ENCODE measurements at places on chromosomes 13 and 19.
A peak's percentile ranks its signal among the peaks of the same experiment; 100 is the strongest.

DNA sequence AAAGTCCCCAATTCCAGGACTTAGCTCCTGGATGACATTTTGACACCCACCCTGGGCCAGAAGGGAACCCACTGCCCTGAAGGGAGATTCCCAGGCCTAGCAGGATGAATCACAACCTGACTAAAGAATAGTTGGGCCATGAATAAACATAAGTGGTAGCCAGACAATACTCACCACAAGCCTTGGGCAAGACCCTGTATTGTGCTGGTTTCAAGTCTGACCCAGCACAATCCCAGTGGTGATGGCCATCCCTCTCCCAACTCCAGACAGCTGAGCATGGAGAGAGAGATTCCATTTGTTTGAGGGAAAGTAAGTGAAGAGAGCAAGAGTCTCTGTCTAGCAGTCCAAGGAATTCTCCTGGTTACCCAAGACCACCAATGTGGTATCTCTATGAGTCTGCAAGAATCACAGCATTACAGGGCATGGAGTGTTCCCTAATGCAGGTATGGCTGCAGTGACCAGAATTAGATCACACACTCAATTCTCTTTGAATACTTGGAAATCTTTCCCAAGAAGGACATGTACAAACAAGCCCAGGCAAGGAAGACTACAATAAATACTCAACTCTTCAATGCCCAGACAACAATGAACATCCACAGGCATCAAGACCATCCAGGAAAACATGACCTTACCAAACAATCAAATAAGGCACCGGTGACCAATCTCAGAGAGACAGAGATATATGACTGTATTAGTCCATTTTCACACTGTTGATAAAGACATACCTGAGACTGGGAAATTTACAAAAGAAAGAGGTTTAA, 158.0 kb downstream of the VWA8 start:
- no peak for DNase-seq

GRCh38 chr19:49513746-49514118, 1.3 kb downstream of the FCGRT start:
- no peak for DNase-seq

DNA sequence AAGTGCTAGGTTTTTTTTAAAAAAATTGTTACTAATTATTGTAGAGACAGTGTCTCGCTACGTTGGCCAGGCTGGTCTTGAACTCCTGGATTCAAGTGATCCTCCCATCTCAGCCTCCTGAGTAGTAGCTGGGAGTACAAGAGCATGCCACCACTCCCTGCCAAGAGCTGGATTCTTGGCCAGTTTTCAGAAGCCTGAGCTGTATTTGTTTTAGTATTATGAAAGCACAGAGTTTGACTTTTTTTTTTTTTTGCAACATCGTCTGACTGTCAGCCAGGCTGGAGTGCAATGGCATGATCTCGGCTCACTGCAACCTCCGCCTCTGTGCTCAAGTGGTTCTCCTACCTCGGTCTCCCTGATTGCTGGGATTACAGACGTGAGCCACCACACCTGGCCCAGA, 7.0 kb downstream of the ARMC6 start:
- no peak for DNase-seq

DNA sequence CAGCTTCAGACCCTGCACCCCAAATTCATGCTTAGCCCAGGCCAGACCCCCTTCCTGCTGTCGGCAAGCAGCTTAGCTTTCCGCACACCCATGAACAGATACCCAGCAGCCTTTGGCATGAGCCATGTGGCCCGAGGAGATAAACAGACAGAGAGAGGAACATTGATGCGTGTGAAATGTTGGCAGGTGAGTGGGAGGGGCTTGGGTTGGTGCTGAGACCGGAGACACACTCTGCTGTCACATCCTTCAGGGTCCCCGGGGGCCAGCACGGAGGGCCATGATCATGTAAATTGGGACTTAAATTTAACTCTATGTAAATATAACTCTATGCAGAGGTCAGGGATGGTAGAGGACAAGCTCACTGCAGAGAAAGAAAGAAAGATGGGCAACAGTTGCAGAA, 1.5 kb downstream of the CD22 start:
- no peak for DNase-seq

DNA sequence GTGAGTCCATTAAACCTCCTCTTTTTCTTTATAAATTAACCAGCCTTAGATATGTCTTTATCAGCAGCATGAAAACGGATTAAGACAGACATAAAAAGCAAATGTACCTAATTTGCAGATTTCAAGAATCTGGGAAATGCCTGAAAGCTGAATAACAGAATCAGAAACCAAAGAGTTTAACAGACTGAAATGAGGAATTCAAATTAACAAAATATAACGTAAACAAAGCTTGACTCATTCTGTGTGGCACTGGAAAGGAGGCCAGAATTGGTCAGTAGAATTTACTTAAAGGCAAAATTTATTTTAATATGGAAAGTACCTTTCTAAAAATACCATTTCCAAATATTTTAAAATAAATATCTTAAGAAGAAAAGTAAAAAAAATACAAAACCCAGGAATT, 540.6 kb upstream of the HTR2A start:
- no peak for DNase-seq

DNA sequence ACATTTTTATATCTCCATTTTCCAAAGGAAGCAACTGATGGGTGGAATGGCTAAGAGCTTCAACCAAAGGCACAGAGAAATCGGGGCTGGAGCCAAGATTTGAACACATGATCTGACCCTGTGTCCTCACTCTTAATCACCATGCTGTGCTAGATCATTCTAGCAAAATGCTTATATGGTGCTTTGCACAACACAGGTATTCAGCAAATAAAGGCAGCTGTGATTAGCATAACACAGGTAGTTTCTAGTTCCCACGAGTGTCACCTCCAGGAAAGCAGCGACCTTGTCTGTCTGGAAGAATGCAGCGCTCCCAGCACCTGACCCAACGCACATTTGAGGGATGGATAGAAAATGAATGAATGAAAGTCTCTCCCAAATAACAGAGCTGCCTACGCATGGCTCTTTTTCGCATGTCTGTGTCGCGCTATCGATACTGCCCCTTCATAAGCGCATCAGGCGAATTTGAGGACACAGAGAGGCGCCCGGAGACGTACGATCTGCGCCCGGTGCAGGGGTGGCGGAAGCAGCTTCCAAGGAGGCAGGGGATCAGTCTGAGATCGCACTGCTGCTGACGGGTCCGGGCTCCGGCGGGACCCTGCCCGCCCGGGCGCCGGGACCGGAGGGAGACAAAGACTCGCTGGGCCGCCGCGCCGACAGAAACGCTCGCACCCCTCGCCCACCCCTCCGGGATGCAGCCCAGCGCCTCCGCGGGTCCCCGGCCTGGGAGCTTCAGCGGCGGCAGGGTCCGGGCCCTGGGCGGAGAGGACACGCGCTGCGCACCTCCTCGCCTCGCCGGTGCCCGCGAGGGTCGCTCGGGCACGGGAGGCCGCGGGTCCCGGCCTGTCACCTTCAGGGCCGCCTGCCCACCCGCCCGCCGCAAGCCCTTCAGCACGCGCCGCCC, 609 bp downstream of the EPS15L1 start:
- DNase-seq: no peak

- no peak for DNase-seq
Observed at GRCh38 chr19:6543866-6544347, 13.1 kb downstream of the TNFSF9 start.

DNA sequence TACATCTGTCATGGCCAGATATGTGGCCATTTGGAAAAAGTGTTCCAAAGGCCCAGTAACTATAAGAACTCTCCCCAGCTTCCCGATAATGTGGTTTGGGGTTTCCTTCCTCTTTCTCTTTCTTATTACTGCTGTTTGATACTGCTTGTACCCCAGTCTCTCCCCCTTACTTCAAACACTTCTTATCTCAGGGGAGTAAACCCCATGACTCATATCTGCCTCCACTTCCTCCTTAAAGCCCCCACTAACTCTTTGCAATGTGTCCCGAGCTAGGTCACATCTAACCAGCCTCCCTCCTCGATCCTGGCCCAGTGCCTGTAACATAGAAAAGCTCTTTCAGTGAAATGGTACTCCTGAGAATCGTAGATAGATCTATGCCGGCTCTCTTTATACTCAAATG, 82.4 kb upstream of the STARD13 start:
- no peak for DNase-seq

DNA sequence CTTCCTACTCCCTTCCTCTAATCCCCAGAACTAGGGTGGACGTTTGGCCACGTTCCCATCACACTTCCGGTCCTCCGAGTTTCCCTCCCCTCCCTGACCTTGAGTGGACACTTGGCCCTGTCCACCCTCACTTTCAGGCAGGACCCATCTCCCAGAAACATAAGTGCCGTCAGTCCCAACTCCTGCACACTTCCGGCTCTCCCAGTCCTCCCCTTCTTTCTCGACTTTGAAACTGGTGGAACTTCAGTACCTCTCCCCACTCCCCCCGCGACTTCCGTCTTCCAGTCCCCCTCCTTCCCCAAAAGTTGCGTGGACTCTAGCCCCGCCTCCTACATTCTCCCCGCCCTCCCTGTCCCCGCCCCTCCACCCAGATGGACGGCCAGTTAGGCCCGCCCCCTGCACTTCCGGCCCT, 278 bp upstream of the ZNF274 start:
- peak; percentile 71 for DNase-seq

GRCh38 chr13:78239714-78240113, 321.1 kb upstream of the EDNRB start:
- no peak for DNase-seq

DNA sequence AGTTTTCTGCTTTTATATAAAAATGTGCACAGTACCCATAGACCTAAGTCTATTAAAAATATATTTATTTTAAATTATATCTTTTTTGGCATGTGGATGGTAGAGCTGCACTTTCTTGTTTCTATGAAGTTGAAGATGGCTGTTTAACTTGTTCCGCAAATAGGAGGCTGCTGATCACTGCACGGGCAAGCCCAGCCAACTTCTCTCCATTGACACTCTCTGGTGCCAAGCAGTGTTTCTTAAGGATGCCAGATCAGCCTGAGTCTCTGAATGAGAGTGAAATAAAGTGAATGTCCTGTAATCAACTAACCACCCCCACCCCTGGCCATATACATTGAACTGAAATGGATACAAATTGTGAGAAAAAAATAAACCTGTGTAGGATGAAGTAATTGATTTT, 202.9 kb upstream of the KLHL1 start:
- DNase-seq: no peak

DNA sequence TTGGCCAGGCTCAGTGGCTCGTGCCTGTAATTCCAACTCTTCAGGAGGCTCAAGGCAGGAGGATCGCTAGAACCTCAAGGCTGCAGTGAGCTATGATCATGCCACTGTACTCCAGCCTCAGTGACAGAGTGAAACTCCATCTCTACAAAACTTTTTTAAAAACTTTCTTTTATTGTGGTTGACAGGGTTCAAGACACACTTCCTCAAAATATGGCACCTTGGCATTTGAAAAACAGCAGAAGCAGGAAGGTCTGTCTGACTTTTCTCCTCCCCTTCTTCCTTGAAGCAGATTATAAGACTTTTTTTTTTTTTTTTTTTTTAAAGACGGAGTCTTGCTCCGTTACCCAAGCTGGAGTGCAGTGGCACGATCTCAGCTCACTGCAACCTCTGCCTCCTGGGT, 100.3 kb downstream of the TM9SF2 start:
- no peak for DNase-seq

DNA sequence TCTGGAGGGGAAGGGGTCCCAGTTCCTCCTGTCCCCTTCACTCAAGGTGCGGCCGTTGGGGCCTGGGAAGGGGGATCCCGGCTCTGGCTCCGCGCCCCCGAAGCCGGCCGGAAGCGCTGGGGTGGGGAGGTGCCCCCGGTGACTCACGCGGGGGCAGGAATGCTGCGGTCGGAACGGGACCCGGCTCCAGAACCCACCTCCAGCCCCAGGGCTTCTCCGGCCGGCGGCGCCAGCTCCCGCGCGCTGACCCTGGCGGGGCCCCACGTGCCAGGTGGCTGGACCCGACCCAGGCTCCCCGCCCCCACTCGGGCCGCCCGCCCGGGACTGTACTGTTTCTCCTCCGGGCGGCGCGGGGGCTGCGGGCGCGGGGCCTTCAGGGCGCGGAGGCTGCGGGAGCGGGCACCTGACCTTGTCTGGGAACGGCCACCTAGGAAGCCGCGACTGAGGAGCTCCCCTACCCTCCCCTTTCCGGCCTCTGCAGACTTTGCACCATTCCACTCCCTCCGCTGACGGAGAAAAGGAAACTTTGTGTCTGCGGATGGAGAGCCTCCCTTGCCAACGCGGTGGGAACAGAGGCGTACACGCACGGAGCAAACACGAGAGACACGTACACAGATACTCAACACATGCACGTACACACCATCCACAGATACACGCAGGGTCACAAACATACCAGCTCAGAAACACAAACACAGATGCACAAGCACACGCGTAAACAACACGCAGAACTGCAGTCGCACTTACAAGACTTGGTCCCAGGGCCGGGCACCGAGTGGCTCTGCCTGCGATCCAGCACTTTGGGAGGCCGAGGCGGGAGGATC, 7.2 kb downstream of the AXL start:
- no peak for DNase-seq

DNA sequence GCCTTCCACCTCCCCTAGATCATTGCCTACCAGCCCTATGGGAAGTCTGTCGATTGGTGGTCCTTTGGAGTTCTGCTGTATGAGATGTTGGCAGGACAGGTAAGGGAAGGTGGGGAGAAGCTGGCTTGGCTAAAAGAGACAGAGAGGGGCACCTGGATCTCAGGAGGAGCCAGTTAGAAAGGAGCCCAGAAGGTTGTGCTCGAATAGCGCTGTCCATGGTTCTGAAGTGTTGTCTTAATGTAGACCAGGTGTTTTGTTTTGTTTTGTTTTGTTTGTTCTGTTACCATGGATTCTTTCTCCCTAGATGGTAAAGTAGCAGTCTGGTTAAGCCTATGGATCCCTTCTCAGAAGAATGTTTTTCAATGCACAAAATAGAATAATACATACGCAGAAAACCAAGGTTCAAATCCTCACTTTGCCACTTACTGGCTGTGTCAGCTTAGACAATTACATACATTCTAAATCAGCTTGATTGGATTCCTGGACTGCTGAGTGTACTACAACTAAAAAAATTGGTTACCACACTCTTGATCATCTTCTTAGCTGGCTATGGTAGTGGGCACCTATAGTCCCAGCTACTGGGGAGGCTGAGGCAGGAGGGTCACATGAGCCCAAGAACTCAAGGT, 5.9 kb upstream of the CACNG7 start:
- DNase-seq: no peak

DNA sequence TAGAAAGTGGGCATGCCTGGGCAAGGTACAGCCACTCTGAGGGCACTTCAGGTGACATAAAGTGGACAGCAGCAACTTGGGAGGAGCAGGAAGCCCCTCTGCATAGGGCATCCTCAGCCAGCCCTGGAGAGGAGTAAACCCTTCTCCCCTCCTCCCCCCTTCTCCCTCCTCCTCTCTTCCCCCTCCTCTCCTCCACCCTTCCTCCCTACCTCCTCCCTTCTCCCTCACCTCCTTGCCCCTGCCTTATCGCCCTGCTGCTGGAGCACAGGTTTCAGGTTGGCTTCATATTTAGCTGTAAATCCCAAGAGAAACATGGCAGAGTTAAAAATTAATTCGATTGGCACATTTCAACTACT, 30.5 kb upstream of the ATP12A start:
- DNase-seq: no peak

- DNase-seq: no peak
Observed at GRCh38 chr13:39394796-39395678, 208.0 kb downstream of the LHFPL6 start.

GRCh38 chr13:105914291-105915036, 621.0 kb downstream of the EFNB2 start:
- no peak for DNase-seq
